ENCODE measurements at places on chromosomes 2 and 18.

- no peak for DNase-seq
Observed at GRCh38 chr2:46257476-46257875, 39.7 kb upstream of the EPAS1 start.

GRCh38 chr18:10269261-10269660 is 185.2 kb upstream of the APCDD1 start:
- no peak for DNase-seq

- DNase-seq, result no peak
Observed at GRCh38 chr2:83471655-83472054, 987.4 kb downstream of the SUCLG1 start.

DNA sequence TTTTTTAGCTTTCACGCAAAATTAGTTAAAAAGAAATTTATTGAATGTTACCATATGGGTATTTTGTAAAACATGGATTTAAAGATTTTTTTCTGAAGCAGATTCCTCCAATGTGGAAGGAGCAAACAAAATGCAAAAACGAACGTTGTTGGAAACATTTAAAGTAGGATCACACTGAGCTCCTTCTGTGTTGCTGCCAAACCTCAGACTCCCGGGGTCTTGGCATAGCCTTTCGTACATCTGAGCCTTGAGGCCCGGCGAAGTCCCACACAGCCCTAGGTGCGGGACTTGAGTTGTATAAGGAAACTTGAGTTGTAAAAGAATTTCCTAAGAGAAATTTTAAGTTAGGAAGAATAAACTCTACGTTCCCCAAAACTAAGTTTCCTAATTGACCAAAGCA is 52.0 kb upstream of the CD226 start:
- DNase-seq, result no peak

DNA sequence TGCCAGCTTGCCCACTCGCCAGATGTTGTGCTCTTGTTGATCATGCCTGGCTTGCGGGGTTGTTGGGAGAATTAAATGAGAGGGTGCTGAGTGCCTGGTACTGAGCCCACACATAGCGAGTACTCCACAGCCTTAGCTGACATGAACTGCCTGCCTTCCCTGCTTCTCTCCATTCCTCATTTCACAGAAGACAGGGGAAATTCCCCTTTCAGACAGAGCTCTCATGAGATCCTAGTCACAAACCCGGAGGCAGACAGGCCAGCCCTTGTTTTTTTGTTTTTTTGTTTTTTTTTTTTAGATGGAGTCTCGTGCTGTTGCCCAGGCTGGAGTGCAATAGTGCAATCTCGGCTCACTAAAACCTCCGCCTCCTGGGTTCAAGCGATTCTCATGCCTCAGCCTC is 17.1 kb upstream of the DNMT3A start:
- no peak for DNase-seq

DNA sequence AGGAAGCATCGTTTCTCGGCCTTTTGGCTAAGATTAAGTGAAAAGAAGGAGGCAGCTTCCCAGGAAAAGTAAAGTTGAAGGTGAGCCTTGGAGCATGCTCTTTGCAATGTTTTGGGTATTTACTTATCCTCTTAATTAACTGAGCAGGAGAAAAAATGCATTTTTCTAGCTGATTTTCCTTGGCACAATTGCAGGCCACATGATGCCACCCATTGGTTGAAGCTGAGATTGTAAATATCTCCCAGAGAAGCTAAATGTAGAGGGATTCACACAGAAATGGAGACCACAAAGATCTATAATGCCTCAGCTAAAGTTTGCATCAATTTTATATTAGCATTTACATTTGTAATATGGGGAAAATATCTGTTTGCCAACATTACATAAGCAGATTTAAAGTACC is 294.1 kb downstream of the KCNS3 start:
- DNase-seq, result no peak

- DNase-seq, result no peak
Observed at GRCh38 chr18:68796936-68797690, 767 bp upstream of the CCDC102B start.

GRCh38 chr2:163171786-163172530 is 333.4 kb upstream of the KCNH7 start:
- DNase-seq, result no peak

DNA sequence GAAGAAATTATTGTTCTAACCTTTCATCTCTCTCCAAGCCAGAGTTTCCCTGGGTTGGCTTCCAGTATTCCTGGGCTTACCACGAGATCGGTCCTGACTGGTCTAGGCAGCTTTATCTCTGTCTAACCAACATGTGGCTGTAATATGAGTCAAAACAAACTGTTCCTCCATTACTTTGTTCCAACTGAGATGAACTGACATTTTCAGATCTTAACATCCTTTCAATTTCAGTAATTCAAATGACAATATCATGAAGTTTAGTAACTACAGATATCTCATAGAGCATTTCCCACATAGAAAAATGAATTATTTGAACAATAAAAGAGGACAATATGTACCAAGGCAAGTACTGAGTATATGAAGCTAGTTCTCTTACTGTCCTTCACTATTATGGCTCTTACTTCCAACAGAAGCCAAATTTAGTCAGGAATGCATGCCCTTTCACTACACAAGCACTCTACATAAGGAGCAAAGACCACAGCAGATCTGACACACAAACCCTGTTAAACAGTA is 15.5 kb downstream of the SLC25A12 start:
- no peak for DNase-seq

DNA sequence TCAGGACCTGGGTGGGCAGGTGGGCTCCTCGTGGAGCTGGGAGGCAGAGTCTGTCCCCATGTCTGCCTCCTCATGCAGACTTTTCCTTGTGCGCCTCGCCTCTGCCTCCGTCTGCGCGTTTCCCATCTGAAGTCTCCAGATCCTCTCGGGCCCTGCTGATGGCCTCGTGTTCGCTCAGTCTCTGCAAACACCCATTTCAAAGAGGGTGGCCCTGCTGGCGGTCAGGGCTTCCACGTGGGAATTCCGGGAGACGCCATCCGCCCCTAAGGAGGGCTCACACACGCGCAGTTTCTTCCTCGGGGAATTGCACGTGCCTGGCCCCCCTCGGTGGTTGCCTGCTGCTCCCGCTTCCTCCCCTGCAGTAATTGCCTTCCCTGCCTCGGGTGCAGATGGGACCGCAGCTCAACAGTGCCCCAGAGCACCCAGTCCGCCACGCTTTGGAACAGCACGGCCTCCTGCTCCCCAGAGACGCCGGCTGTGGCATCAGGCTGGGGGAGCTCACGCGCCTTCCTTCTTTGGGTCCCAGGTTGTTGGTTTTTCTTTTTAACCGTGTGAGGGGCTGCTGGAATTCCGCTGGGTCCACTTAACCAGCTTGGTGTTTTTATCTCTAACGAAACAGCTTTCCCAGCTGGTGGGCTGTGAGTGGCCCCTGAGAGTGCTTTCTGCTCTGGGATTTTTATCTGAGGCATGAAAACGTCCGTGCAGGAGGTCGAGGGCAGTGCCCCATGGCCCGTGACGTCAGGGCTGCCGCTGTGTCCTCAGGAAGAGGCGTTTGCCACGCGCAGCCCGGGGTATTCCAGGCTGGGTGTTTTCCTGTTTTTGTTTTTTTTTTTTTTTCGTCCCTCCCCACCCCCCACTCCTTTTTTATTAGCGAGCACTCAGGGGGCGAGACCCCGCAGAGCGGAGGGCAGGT is 16.1 kb downstream of the NFATC1 start:
- DNase-seq, result no peak

DNA sequence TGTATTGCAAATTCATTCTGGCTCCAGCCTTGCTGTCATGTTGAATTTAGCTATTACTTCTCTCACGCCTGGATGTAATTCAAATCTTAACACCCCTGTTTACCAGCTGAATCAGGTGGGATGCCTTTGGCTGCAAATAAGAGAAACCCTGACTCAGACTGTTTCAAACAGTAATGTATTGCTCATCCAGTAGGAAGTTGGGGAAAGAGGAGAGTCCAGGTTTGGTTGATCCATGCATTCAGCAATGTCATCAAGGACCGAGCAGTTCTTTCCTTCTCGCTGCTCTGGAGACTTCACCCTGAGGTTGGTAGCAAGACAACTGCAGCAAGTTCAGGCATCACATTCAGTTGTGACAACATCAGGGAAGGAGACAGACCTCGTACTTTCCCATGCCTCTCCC is 6.4 kb upstream of the DARS1 start:
- no peak for DNase-seq

DNA sequence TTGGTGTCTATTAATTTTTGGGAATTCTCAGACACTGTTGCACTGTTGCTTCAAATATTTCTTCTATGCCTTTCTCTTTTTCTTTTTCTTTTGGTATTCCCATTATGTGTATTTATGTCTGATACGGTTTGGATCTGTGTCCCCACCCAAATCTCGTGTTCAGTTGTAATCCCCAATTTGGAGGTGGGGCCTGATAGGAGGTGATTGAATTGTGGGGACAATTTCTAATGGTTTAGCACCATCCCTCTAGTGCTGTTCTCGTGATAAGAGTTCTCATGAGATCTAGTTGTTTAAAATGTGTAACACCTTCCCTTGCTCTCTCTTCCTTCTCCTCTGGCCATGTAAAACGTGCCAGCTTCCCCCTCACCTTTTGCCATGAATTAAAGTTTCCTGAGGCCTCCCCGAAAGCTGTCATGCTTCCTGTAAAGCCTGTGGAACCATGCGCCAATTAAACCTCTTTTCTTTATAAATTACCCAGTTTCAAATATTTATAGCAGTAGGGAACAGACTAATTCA is 26.8 kb downstream of the EHBP1 start:
- no peak for DNase-seq

GRCh38 chr2:41966431-41966893 is 81.4 kb upstream of the PKDCC start:
- no peak for DNase-seq

DNA sequence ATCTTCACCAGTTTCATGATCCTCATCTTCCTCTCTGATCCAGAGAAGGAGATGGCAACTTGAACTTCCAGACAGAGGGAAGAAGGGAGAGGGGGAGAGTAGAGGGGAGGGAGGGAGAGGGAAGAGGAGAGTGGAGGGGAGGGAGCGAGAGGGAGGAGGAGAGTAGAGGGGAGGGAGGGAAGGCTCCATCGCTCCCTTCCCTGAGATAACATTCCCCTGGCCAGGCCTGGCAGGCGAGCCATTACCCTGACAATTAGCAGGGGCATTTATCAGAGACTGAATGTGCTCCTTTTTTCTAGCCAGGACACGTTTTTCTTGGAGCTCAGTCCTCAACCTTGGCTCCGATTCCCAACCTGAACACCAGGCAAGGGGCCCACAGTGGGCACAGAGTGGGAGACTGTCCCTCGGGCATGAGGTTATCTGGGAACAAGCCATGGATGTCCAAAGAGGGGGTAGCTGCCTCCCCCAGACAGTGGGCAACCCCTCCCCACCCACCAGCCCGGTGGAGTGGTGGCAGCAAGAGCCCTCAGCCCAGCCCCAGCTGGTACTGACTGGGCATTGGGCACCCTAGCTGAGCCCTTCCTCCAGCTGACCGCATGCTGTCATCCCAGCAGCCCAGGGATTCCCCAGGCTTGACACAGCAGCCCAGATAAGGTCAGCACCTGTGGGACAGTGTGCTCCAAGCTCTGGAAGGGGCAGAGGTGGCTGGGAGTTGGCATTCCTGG is 81.8 kb downstream of the TNS1 start:
- DNase-seq, result no peak

GRCh38 chr2:38590053-38590452 is 12.7 kb downstream of the HNRNPLL start:
- DNase-seq, result no peak

Data from stimulated activated CD8-positive, alpha-beta memory T cell treated with anti-CD3 and anti-CD28 coated beads, Interleukin-4, amount 100 ng/mL, for 4 hours (primary cell).